ENCODE measurements at places on chromosomes 6 and 20.

GRCh38 chr6:20033697-20034407, 178.4 kb downstream of the MBOAT1 start:
- DNase-seq: no peak

DNA sequence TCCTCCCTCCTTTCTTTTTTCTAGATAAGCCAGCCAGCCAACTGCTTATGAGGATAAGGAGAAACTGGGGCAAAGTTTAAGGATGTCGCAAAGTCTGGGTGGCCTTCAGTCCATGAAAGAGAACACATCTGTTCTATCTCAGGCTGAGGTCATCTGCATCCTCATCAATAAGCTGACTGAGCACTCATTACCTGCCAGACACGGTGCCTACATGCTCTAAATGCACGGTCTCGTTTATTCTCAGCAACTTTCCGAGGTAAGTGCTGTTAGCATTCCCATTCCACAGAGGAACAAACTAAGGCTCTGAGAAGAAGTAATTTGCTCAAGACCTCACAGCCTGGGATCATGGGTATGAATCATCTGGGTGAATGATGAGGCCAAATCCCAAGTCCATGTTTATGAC, 133.1 kb downstream of the BCAS1 start:
- no peak for DNase-seq

GRCh38 chr6:20464041-20464440, 62.4 kb downstream of the E2F3 start:
- DNase-seq: no peak

GRCh38 chr20:6606651-6607050, 160.8 kb upstream of the BMP2 start:
- no peak for DNase-seq

DNA sequence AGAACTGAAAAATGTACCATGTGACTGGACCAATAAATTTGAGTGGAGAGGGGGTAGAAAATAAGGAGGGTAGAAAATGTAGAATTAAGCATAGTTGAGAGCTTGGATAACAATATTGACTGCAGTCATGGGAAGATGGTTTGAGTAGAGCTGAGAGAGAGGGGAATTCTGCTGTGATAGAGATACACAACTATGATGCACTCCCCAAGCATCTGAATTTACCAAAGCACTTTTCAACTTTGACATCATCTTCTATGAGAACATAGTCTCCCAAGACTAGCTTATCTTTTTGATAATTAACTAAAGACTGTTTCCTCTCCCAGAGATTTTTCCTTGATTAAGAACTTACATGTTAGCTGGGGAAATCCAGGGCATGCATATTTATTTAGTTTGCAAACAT, 103.1 kb downstream of the TNFRSF21 start:
- DNase-seq: no peak

- peak; percentile 97 for DNase-seq
These were observed 622.2 kb upstream of the MANEA start for GRCh38 chr6:94955156-94955555.

- DNase-seq: peak; percentile 37
These were observed 201.3 kb upstream of the BTBD3 start for GRCh38 chr20:11716239-11716944.

DNA sequence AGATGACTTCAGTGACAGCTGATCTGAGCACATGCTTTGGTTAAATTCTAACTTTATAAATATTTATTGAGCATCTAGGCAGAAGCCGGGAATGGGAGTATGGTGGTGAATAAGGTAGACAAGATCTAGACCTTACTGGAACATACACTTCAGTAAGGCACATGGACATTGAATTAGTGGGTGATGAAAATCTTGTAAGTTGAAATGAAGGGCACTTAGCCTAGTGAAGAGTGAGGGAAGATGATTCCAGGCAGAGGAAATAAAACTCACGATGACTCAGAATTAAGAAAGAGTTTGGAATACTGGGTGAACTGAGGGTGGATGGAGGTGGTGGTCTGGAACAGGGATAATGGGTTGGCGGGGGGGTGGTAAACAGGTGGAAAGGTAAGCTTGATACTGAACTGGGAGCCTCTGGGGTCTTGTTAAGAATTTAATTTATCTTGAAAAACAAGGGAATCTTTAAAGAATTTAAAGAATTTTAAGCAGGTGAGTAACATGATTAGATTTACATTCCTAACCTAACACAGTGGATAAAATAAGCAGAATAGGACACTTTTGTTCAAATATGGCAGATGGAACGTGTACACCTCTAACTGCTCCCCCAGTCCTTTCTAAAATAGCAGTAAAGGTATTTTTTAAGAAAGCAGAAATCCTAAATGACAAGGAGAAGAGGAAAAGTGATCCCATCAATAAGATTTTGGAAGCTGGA, 75.2 kb upstream of the ARHGAP18 start:
- no peak for DNase-seq

GRCh38 chr6:167540796-167541195, 215.9 kb downstream of the TTLL2 start:
- DNase-seq: no peak

DNA sequence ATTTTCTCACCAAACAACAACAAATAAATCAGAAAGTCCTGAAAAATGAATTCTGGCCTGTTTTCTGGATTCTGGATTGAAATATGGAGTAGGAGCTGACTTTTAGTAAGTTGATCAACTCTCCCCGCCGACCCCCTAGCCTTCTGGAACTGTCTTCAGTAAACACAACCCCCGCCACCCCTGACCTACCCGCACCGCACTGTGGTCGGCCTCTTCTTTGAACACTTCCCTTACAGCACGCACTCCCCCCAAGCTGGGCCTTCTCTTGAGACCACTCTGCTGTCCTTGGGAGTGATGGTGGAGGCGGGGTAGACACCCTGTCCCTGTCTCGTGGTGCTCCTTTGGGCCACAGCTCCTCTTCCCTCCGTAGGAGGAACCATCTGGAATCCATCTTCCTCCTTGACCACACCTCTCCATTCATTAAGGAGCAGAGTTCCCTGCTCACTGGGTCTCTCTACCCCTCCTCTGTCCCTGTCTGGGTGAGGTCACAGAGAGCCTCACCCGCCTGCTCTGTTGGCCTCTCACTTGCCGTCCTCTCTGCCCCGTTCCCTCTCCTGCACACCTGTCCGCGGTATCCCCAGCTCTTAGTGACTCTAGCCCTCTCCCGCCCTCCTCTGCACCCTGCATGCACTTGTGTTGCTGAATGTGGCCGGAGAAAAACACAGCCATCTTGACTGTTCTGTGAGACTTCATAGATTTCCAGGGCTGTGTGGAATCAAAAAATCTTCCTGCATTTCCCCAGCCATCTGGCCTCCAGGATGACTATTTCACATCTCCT, 19.1 kb downstream of the SYNJ2 start:
- peak; percentile 25 for DNase-seq

DNA sequence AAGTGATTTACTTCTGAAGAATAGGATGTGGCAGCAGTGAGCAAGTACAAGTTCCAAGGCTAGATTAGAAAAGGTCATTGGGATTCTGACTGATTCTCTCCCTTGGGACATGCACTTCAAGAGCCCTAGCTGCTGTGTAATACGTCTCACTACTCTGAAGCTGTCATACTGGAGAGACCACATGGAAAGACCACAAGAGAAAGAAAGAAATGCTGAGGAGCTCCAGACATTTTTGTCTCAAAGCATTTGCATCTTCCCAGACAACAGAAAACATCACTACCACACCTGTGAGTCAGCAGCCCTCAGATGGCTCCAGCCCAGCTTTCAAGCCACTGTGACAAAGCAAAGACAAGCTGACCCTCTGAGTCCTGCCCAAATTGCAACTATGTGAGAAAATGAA, 20.7 kb downstream of the TENT5A start:
- DNase-seq: no peak

GRCh38 chr6:68654134-68654533, 19.1 kb downstream of the ADGRB3 start:
- no peak for DNase-seq

DNA sequence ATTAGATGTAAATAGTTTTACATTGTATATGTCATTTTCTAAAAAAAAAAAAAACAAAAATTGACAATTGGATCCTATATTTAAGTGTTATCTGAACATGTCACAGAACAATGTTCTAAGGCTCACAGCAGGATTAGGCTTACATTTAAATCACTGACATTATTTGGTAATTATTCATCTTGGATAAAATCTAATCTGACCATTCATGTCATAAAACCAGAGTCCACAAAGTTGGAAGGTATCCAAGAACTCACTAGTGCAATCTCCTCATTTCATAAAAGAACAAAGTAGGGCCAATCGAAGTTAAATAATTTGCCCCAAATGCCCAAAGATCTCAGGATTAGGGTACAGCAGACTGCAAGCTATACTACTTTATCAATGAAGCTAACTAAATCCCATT, 73.0 kb downstream of the PDSS2 start:
- no peak for DNase-seq

DNA sequence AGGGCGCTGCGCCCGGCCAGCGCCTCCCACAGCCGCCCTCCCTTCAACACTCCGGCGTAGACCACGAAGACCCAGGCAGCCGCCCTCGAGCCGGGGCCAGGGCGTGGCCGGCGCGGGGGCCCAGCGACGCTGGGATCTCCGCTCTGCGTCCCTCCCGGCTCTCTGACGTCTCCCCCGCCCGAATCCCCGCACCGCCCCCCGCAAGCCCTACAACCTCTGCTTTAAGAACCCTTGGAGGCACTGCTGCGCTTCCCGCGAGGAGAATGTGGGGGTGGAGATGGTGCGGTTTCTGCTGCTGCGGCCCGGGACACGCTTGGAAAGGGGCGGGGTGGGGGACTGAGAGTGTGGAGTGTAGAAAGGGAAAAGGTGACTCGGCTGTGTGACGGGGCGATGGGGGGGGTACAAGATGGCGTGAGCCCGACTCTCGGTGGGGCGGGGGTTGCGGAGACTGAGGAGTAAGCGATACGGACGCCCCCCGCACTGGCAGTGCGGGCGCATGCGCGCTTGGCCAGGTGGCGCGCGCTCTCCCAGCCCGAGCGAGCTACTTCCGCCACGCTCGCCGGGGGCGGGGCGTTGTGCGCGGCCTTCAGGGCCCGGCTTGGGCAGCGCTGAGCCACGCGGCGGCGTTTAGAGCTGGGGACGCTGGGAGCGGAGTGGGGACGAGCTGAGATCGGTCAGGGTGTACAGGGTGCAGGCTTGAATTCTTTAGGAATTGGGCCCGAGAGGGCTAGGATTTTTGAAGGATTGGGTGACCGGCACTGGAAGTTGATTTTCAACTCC, at the start of gene SUPT3H:
Gene SUPT3H (minus strand): TSS at position 381 of the 780 bp plus-strand sequence.
- peak; percentile 94 for DNase-seq

DNA sequence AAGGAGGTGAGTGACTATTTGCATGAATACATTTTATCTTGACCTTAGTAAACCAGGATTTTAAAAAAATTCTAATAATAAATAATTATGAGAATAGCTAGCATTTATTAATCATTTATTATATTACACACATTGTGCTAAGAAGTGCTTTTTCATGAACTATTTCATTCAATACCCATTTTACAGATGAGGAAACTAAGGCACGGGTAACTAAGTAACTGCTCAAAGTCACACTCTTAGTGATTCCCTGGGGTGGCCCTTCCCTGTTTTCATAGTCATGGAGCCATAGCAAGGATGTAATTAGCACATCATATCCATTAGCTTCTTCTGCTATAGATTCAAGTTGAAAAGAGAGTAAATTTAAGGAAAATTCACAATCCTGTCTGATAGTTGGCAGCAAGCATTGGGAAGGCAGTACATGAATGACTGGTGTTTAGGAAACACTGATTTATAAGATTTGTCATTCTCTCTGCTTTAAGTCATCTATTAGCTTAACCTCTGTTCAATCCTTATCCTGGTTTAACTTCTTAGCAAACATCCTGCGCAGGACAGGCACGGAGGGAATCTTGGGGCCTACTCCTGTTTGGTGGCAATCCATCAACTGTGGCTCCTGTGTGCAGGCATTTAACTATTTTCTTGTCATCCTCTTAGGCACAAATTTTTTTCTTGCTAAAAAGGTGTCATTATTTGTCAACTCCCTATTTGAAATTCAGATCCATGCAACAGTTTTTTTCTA, 68.3 kb downstream of the RIN2 start:
- no peak for DNase-seq

DNA sequence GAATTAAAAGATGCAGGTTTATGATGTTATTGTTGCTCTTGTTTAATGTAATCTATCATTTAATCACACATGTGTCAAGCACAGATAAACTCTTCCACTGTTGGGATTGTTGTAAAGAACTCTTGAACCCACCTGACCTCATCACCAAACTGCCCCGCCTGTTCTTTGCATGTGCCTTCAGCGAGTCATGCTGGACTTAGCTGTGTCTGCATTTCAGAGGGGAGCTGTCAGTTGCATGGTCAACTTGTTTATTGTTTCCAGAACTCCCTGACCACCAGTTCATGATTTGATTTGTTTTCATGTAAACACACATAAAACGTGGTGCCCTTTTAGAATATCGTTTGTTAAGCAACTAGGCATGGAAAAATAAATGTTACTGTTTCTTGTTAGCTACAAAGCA, 93.6 kb downstream of the KHDC1L start:
- no peak for DNase-seq

DNA sequence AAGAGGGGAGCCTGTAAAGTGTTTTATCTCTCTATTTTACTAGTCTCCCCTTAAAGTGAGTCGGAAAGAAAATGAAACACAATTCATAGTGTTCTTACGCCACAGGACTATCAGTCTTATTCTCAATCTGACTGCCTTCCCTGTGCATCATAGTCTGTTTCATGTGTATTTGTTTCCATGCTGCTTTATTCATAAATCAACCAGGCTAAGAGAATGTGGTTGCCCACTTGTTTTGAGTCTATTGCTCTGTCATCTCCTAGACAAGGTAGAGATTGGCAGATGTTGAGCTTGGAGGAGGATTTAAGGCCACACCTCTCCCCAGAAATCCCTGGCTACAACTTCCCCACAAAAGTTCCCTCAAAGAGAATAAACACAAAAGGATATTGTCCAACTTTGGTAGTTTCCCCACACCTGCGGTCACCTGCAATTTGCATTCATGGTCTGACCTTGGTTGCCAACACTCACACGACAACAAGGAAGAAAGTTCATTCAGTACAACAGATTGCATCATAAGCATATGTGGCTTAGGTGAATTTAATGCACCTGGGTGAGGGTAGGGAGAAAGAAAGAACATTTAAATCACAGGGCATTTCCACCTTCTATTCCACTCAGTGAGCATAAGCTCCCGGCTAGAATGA, 167.1 kb upstream of the FBXL4 start:
- no peak for DNase-seq

DNA sequence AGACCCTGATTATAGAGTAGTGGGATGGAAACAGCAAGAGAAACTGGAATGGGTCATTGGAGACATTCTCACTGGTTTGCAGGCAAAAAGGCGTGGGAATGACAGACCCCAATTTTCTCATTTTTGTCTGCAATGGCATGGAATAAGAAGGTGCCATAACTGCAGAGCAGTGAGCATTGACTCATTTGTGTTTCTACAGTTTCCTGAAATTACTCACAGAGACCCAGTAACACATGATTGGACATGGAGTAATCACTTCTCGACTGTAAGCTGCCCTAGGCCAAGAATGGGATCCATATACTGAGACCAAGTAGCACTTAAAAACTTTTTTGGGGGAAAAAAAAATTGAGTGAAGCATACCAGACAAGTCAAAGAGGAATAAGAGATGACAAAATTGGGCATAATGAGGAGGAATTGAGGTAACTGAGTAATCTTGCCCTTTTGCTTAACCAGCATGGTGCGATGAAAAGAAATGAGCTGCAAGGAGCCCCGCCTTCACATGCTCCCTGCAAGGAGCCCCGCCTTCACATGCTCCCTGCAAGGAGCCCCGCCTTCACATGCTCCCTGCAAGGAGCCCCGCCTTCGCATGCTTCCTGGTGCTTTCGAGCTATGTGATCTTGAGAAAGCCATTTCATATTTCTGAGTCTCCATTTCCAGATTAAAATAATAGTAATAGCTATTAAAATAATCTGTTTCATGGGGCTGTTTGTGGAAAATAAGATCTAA, 44.1 kb downstream of the NHSL1 start:
- DNase-seq: no peak

All from NCI-H2171 treated with DMSO at 0.1 percent for 48 hours (cell line).